GM18507 (cell line): ENCODE measurements at places on chromosomes 6 and 20.

GRCh38 chr6:10837995-10838793 is at the start of gene MAK:
TSS of gene MAK (minus strand) at chr6:10838539. CDS start at chr6:10830648, 7,891 bp downstream.
- DNase-seq: peak; percentile 92

DNA sequence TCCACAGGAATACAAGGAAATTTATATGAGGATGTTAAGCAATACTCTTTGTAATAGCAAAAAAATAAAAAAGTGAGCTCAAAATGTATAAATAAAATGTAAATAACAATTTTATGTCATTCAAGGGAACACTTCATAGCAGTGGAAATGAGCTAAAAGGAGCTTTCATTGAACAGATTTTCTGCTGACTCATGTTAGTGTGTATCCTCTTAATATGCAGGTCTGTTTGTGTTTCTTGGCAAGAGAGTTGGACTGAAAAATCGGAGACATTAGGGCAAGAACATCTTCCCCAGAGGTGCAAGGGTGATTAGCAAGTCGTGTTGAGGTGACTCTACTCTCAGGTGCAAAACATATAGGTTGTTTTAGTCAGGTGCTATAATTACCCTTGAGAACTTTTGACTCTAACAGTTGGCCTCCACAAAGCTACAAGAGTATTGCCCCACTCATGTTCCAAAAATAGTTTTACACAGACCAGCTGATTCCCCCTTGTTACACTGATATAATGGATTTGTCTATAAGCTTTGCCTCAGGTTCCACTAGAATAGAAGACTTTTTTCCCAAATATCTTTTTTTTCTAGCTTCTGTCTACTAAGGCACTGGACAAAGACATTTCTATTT is 702.9 kb downstream of the TENT5A start:
- no peak for DNase-seq

DNA sequence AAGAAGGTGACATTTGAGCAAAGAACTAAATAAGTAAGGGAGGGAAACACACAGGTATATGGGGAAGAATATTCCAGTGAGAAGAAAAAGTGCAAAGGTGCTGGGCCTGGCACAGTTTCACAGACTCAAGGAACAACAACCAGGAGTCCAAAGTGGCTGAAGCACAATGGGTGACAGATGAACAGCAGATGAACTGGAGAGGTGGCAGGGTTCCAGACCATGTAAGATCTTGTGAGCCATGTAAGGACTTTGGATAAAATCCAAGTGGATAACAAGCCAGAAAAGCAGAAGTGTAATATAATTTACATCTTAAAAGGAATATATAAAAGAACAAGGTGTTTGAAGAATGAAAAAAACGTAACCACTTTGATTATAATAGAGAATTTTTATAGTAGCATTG is 87.9 kb downstream of the MMS22L start:
- DNase-seq: no peak

DNA sequence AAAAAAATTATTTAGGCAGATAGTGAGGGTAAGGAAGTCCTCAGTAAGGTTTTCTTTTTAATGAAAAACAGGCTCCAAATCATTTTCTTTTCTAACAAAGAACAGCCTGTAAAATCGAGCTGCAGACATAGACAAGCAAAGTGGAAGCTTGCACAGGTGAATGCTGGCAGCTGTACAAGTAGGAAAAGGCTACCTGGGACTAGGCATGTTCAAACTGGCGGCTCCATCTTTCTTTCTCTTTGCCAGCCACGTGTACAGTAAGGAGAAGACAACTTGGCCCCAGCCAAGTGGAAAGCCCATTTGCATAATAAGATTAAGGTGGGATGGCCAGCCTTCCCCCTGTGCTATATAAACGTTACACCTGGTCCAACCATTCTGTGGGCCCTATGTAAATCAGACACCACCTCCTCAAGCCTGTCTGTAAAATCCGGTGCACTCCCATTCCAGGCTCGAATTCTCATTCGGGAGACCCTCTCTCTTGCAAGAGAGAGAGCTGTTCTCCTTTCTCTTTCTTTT is 27.0 kb upstream of the SLC2A12 start:
- DNase-seq: no peak

DNA sequence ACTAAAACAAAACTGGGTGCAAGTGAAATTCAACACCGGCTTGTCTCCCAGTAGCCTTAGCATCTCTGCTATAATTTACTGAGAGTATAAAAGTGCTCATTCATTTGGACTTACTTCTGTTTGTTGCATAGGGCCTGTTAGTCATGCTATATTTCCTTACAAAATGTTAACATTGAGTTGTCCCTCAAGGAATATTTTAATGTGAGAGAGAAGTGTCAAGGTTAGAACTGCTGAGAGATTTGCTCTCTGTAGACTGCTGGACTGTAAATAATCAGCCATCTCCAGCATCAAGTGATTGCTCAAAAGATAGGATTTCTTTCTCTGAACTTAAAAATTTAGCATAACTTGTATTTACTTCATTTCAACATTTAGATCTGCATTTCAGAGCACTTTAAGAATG is 328.5 kb upstream of the AGPAT4 start:
- DNase-seq: no peak

DNA sequence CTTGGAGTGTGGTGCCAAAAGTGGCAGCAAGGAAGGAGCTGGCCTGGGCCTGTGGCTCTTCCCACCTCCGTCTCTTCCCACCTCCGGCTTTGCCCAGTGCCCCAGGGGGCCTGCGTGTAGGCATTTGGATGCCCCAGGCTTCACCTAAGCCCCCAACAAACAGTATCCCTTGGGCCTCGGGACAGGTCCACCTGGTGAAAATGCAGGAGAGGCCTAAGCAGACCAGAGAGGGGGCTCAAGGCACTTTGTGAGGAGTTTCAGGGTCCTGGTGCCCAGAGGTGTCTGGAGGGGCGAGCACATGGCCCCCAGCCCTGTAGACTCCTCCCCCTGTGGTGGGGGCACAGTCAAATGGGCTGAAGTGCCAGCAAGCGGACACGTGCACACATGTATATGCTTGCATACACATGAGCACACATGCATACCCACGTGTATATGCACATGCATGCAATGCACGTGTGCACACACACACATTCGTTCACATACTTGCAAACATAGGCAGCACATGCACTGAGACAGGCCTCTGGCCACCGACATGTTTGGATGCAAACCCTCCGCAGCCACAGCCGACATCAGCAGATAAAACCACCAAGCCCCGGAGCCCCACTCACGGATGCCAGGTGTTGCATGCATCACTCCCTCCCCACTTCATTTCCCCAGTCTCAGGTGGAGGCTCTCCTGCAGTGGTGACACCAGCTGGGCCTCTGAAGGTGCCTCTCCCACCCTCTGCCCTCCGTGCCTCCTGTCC is 124.5 kb downstream of the TAF4 start:
- DNase-seq: no peak

GRCh38 chr20:23037017-23037481 is 1.9 kb downstream of the SSTR4 start:
- no peak for DNase-seq

DNA sequence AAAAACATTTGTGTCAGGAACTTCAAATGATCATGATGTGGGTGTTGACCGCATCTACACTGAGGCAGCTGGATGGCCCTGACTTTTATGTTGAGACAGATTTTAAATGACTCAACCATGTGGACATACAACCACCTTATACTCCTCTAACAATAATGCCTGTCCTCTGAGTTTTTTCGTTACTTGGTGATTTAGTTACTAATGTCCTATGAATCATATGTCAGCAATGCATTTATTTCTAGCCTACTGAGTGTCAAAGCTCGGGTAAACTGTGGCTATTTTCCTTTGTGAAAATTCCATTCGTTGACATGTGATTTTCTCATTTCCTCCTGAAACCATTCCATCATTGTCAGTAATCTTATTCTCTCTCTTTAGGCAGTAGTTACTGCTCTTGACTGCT is 38.9 kb upstream of the NKX2-4 start:
- DNase-seq: no peak

- DNase-seq: no peak
Measured at GRCh38 chr20:50242863-50243609, 52.4 kb downstream of the CEBPB start.

DNA sequence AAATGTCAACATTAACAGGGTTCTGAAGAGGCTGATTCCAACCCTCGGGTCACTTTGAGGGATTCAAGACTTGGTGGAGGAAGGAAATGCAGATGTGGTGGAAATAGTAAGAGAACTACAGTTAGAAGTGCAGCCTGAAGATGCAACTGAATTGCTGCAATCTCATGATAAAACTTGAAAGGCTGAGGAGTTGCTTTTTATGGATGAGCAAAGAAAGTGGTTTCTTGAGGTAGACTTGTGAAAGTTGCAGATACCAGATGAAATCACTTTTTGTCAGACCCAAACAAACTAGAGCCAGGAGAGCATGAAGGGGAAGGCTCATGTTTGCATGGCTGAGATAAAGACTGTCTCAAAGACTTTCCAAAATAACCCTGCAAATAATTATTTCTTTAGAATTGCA is 16.2 kb downstream of the ANKRD6 start:
- no peak for DNase-seq

GRCh38 chr20:19885939-19886660 is 128.0 kb downstream of the RIN2 start:
- DNase-seq: no peak

DNA sequence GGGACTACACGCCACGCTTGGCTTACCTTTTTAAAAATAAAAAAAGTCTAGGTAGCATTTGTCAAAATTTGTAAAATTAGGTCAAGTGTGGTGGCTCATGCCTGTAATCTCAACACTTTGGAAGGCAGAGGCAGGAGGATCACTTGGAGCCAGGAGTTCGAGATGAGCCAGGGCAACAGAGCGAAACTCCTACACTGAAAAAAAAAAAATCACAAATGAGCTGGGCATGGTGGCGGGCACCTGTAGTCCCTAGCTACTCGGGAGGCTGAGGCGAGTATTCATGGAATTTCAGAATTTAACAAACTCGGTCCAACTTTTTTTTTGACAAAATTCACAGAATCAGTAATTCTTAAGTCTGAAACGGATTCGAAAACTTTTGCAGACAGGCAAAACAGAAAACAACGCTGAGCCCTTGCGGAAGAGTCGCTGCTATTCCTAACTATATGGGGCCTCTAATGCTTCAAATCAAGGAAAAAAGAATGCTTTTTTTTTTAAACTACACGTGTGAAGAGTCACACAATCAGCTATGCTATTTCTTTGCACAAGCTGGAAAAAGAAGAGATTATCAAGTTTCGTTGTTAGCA is 62.9 kb downstream of the GTF2H5 start:
- no peak for DNase-seq

DNA sequence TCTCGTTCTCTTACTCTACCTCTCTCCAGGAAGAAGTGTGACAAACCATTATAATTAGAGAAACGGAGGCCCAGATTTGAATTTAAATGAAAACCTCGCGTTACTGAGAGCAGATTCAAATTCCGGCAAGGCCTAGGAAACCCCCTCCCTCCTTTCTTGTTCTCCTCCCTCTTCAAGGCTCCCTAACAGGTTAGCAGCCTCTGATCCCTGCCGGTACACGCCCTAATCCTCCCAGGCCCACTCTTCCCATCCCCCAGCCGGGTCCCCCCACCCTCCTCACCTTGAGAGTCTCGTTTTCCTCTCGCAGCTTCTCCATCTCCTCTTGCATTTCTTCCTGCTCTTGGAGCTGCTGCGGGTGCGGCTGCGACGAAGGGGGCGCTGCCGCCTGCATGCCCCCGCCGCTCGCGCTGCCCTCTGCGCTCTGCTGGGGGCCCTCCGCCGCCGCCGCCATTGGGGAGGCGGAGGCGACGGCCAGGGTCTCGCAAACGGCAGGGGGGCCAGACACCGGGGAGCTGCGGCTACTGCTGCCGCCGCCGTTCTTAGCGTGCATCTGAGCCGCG is 3.8 kb downstream of the MTCL3 start:
- no peak for DNase-seq
